ENCODE measurements at places on chromosomes 4 and X. TPM values are rescaled to one million over a fixed set of nuclear protein-coding genes. Genes with fewer than 3 reads are reported as not detected.

The ZNF157 gene
- 1.4 TPM for total RNA-seq

The SMIM43 gene
- total RNA-seq: not detected

The ELMOD2 gene
- 128 TPM for total RNA-seq

The MAGEB1 gene
- not detected for total RNA-seq

The SMIM10L2A gene
- 1.9 TPM for total RNA-seq

The BCORL1 gene
- total RNA-seq: 6.5 TPM

The CT45A1 gene
- total RNA-seq: not detected

The GAGE12J gene
- total RNA-seq: not detected

Measured in neural progenitor cell (in vitro differentiated cells).